Ureter (tissue), 1 donor: ENCODE measurements at places on chromosomes 2 and 18. TPM values are rescaled to one million over a fixed set of nuclear protein-coding genes. Genes with fewer than 3 reads are reported as not detected.

TTC27 gene
- total RNA-seq, result 29.4 TPM

CD8B2 gene
- 0.65 TPM for total RNA-seq

TRPM8 gene
- total RNA-seq, result not detected

SLC40A1 gene
- 39.9 TPM for total RNA-seq

SCN3A gene
- 0.83 TPM for total RNA-seq

NCOA1 gene
- 69.9 TPM for total RNA-seq

ERICH2 gene
- total RNA-seq, result 1.4 TPM

STON1 gene
- total RNA-seq, result 16.2 TPM

GPR35 gene
- total RNA-seq, result 1.6 TPM

TLX2 gene
- not detected for total RNA-seq

DNA sequence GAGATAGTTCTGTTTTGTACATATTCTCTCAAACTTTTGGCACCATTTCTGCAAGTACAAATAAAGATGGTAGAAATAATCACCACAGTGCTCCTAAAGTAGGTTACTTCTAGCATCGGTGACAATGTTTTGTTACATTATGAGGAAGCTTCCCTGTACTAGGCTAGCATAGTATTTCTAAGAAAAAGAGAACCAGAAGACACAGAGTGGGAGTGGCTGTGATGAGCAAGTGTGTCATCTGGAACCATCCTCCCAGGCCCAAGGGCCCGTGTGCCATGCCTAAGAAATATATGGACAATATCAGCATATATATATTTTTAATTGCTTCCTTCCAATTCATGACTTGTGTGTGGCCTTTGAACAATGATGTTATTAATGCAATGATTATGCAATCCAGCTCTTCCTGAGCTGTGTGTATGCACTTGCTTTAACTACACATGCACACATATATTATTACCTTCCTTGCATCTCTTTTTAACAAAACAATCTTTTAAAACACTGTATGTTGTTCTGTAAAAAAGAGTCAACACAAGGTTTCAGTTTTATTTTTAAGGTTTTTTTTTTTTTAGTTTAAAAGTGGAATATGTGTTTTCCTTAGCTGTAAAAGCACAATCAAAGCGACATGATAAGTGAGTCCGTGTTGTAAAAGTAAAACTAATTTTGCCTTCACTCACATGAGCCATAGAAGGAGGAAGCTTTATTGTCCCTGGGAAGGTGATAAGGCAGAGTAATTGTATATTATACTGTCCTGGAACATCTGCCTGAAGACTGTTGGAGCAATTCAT lies 303.9 kb downstream of the ZNF407 start:
- DNase-seq, result no peak

- no peak for DNase-seq
Observed at GRCh38 chr2:160813506-160813858, 319.9 kb upstream of the RBMS1 start.

- DNase-seq, result no peak
Observed at GRCh38 chr2:19576411-19576810, 218.0 kb upstream of the OSR1 start.

GRCh38 chr2:108267101-108267500 lies 21.6 kb upstream of the SULT1C2 start:
- DNase-seq, result no peak

- DNase-seq, result peak; percentile 79
Observed at GRCh38 chr2:96951125-96951654, 35.2 kb downstream of the FAM178B start.

DNA sequence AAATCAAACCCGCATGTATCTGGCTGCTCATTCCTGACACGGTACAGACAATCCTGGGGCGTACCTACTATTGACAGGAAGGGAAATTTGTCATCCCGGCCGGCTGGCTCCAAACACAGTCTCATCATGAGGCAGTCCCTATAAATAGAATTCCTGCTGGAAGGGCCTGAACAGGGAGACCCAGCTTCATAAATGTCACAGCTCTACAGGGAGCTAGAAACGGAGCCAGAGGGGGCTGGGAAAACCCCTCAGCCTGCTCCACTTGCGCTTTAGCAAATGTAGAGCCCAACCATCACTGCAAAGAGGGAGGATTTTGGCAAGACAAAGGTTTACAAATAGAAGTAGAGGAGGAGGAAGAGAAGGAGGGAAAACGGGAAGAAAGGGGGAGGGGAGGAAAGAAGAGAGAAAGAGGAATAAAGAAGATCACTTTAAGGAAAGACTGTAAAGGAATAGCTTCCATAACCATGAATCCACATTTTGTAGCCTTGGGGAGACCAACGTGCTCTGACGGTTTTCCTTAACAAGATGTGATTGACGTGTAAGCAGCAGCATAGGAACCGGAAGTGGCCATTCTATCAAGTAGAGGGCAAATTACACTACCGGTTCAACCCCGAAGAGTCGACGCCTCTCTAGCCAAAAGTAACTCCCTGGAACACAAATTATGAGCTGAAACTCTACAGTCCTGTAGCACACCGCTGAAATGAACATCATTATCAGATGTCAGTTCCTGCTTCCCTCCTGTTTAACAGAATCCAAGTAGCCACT lies 56.8 kb upstream of the TTN start:
- no peak for DNase-seq

DNA sequence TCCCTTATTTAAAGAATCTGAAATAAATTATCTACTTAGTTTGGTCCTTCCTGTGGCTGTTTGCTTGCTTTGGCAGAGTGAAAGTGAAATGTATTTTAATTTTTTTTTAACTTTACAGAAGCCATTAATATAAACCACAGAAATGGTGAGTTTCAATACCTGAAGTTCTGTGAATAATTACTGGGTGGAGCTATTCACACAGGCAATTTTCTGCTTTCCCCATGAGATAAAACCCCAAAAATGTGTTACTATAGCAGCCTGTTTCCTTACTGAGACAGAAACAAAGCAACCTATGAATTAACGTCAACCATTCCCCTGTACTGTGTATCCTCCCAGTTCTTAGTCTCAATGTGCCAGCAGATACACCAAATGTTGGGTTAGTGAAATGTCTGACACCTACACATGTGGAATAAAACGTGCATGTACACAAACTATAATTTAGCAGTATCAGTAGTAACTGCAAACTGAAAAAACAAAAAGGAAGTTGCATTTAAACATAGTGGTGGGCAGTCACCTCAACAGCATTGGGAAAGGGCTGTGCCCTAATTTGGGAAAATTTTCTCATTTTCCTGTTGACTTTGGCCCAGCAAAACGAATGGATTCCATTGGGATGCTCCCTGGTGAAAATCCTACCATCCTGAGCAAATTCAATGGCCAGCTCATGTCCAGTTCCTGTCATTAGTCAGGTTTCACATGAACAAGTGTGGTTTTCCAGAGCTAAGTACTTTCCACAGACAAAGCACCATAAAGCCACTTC lies 73.1 kb upstream of the RMDN2 start:
- DNase-seq, result no peak

DNA sequence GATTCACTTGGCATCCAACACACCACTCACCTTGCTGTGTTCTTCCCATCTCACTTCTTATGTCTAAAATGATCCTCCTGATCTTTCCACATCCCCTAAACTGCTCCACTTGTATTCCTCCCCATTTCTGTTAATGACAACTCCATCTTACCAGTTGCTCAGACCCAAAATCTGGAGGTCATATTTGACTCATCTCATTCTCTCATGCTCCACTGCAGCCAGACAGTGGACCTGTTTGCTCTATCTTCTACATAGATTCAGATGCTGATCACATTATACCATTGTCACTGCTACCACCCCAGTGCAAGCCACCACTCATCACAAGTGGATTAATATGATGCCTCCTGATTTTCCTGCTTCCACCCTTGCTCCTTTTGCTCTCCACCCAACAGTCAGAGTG lies 7.9 kb upstream of the NABP1 start:
- DNase-seq, result no peak

- no peak for DNase-seq
Observed at GRCh38 chr2:179580378-179581146, 280.9 kb downstream of the ZNF385B start.

- no peak for DNase-seq
Observed at GRCh38 chr2:236338495-236339184, 74.4 kb upstream of the ASB18 start.

- no peak for DNase-seq
Observed at GRCh38 chr2:171578127-171578803, 56.0 kb downstream of the CYBRD1 start.

- DNase-seq, result peak; percentile 40
Observed at GRCh38 chr2:127672341-127673224, 2.7 kb downstream of the LIMS2 start.

GRCh38 chr2:133109772-133110171 lies 439.8 kb upstream of the LYPD1 start:
- no peak for DNase-seq

GRCh38 chr2:64632835-64633819 lies 20.6 kb downstream of the SERTAD2 start:
- DNase-seq, result peak; percentile 24

GRCh38 chr2:239086325-239087020 lies 238.6 kb downstream of the TWIST2 start:
- no peak for DNase-seq

GRCh38 chr2:113686537-113686936 lies 59.5 kb downstream of the RABL2A start:
- DNase-seq, result no peak

DNA sequence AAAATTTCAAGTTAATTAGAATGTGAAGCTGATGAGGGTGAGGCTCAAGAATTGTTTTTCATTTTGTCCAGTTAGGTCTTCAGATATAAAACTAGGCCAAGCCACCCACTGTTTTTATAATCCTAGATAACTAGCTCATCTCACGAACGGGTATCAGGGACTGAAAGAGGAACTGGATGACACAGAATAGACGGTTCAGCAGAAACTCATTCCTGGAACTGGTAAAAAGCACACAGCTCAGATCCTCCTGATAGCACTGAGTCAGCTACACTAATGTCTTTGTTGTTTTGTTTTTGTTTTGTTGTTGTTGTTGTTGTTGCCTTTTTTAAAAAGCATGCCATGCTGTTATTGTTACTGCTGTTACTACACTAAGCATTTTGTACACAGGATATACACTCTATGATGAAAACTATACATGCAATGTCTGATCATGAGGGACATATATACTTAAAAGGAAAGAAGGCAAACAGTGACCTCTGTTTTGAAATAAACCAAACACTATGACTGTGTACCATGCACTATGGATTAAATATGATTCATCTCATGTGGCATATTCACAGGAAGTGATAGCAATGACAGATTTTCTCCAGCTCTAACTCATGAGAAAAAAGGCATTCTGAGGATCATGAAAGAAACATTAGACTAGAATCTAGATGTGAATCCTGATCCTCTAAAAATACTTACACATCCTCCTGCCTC lies 437.6 kb downstream of the NCKAP5 start:
- DNase-seq, result no peak

- peak; percentile 12 for DNase-seq
Observed at GRCh38 chr2:112168422-112169124, 30.4 kb downstream of the FBLN7 start.

DNA sequence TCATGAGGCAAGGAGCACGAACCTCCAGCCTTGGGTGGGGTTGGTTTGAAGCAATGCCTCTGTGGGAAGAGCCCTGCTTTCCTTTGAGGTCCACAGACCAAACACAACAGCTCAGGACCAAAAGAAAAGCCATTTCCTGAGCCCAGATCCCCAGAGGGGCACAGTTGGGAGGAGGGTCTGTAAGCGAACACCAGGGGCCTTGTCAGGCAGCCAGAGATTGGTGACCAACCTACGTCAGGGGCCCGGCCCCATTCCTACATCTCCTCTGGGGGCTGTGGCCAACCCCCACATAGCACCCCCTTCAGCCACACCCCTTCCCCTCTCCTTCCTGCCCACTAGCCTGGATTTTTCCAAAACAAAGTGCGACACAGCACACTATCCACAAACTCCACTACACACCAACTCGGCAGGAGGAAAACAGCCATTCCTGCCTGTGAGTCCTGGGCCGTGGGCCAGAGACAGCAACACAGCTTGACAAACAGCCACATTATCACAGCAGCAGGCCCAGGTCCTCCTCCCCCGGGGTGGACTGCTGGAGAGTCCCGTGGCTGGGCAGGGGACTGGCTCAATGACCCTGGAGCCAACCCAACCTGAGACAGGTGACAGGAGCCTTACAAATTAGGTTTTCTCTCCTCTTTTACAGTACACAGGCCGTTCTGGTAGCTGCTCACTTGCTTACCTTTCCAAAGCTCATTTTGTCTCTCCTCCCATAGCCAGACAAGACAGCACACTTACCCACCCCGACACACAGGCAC lies 98.8 kb downstream of the TNS1 start:
- peak; percentile 73 for DNase-seq

GRCh38 chr18:12238826-12239225 lies 15.3 kb upstream of the CIDEA start:
- no peak for DNase-seq
